Stimulated activated CD8-positive, alpha-beta memory T cell treated with anti-CD3 and anti-CD28 coated beads, Interleukin-15, amount 100 ng/mL, for 48 hours (primary cell): ENCODE measurements at places on chromosomes 2 and 18.

GRCh38 chr2:31078579-31079105 lies 59.6 kb downstream of the GALNT14 start:
- no peak for DNase-seq

DNA sequence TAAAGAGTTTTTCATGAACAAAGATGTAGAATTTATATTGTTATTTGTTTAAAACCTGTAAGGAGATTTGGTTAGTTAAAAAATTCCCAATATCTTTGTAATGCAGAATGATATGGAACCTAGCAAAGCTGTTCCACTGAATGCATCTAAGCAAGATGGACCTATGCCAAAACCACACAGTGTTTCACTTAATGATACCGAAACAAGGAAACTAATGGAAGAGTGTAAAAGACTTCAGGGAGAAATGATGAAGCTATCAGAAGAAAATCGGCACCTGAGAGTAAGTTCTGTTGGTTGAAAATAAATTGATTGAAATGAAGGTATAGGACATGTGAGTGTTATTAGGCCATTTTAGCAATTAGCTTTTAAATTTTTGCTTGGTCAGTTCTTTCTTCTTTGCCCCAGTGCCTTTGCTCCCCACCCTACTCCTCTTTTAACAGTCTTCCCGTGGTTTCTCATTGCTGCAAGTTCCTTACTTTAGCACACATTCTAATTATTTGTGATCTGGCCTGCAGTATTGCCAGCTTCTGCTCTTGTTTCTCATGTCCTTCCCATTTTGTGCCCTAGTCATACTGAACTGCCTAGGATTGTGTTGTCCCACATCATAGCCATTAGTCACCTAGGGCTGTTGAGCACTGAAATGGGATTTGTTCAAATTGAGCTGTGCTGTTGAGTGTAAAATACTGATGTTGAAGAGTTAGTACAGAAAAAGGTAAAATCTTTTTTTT lies 36.6 kb downstream of the VAPA start:
- DNase-seq, result no peak

DNA sequence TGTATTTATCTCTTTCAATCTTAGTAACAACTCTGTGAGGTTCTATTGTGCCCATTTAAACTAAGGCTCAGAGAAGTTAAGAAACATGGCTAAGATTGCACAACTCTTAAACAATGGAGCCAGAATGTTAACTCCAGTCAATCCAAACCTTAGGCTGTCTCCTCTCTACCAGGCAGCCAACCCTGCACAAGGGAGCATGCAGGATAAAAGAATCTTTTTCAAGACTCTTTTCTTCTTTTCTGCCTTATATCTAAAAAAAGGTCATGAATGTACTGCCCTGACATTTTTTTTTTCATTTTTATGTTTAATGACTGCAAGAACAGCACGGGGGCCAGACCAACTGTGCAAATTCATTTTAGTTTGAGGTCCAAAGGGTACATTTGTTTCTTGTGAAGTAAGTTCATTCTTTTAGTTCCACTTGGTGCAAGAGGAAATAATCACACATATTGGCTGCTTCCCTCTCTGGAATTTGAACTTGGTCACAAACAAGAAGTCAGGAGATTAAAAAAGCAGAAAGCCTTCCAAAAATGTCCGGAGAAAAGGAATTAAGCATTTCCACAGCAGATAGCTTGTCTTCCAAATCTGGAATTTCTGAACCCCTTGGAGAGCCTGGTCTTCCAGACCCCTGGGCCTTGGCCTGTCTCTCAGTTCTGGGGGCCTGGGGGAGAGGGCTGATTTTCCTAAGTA lies 96.0 kb upstream of the RIOK3 start:
- no peak for DNase-seq

- DNase-seq, result no peak
Observed at GRCh38 chr2:109317471-109318095, 188.6 kb downstream of the SH3RF3 start.

DNA sequence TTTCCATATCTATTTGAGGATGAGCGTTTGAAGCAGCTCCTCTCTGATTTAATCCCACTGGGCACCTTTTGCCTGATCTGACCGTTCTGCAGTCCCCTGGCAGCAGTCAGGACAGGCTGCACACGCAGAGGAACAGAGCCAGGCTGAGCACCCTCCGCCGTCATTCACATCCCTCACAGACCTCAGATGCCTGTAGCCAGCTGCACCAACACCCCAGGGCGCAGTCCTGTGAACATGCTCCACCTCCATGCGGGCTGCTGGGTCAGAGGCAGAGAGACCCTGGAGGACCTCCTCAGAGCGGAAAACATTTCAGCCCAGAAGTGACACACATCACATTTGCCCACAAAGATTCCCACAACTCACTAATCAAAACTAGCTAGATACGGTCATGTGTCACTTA lies 146.1 kb downstream of the SEPTIN10 start:
- DNase-seq, result no peak

GRCh38 chr2:120313695-120314615 lies 32.0 kb upstream of the INHBB start:
- no peak for DNase-seq

DNA sequence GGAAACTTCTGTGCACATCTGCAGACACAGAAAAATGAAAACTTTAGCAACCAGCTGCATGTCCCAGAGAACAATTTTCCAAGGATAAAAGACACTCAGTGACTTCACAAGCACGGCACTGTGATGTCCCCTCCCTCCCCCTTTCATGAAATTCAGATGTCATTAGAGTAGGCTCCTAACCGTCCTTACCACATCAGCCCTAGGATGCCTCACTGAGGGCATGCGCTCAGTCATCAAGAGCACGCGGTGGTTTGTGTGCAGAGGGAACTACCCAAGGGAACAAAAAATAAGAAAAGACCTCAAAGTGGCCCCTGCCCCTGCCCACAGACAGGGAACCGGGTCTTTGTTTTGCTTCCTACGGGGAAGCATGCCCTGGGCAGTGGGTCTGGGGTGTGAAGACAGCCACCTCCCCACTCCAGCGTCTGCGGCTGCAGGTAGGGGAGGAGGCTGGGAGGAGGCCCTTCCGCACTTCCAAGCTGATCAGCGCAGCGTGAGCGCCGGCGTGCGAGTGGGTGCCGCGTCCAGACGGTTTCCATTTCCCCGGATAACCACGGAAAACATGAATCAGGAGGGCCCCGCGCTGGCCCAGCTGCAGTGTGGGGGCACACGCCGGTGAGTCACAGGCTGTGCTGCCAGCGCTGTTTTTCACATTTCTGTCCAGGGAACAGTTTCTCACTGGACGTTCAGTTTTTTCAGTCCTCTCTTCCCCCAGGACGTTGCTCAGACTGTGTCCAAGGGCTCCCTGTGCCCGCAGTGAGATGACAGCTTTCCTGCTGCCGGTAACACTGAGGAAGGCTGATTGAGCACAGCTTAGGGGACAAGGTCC lies 70.6 kb downstream of the COPS8 start:
- DNase-seq, result peak; percentile 71

- DNase-seq, result no peak
Observed at GRCh38 chr2:177207101-177207500, 5.5 kb upstream of the HNRNPA3 start.

DNA sequence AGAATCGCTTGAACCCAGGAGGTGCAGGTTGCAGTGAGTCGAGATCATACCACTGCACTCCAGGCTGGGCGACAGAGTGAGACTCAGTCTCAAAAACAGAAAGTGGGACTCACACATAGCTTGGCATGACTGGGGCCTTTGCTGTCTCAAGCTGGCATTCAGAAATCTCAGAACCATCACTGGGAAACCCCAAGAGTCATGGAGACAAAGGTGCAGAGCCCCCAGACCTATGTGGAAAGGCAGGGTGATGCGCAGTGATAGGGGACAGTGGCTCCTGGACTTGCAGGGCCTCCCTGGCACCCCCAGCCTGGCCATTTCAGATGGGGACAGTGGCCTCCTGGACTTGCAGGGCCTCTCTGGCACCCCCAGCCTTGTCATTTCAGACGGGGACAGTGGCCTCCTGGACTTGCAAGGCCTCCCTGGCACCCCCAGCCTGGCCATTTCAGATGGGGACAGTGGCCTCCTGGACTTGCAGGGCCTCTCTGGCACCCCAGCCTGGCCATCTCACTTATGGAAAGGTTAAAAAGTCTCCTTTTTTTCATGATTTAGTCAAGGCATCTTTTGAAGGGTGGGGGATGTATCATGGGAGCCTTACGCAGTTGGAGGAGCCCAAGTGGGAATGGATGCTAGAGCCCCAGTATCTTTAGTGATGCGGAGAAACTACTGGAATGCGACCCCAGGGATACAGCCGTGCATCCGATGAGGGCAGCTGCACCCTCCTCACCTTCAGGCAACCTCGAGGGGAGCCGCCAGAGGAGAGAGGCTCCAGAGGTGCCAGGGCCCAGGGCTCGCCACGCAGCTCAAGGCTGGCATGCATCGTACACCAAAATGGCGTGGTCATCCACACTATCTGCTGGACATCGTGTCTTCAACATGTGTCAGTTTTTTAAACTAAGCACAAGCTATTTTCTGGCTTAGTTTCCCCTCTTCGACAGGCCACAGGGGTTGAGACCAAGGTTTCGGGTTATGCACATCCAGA lies 30.5 kb downstream of the ZNF516 start:
- no peak for DNase-seq

DNA sequence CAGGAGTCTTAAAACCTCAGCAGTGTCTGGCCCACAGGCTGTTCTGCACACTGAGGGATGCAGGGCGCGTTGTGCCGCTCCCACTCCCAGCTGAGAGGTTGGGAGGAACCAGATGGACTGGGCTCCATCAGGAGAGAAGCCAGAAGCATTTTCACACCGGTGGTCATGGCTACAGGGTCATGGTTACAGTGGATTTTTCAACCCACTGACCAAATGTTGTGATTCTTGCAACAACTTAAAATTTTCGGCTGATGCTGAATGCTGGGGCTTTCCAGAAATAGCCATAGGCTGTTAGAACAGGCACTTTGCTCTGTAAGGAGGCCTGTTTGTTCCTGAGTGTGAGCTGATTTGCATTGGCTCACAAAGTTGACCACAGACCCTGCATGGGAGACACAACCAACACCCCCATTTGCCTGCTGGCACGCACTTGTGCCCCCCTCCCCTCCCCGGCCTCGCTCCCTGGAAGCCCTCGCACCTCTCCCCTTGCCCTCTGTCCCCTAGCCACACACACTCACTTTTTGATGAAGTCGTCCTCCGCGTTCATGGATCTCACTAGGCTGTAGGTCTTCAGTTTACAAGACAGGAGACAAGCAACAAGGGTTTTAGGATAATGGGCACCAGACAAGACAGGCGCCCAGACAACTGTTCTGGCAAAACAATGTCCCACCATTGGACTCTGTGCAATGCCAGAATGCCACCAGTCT lies 3.4 kb downstream of the LPIN1 start:
- DNase-seq, result no peak

GRCh38 chr2:176753752-176754474 lies 458.7 kb upstream of the HNRNPA3 start:
- DNase-seq, result no peak
